Adipose tissue (tissue), 3 donors: ENCODE measurements at places on chromosomes 3 and 15. TPM values are rescaled to one million over a fixed set of nuclear protein-coding genes. Genes with fewer than 3 reads are reported as not detected.

Gene TMCO5A
- polyA plus RNA-seq: not detected

Gene TGM4
- not detected for polyA plus RNA-seq

Gene NCEH1
- polyA plus RNA-seq: 2.0 TPM

Gene SEMA6D
- 1.7 TPM for polyA plus RNA-seq

Gene ETV5
- 4.7 TPM for polyA plus RNA-seq

Gene TEX9
- polyA plus RNA-seq: 1.0 TPM

Gene EXD1
- not detected for polyA plus RNA-seq

Gene CD96
- polyA plus RNA-seq: 0.69 TPM
